ENCODE measurements at places on chromosomes 3 and 15. TPM values are rescaled to one million over a fixed set of nuclear protein-coding genes. Genes with fewer than 3 reads are reported as not detected.
A peak's percentile ranks its signal among the peaks of the same experiment; 100 is the strongest.

- no peak for DNase-seq
Observed at GRCh38 chr15:45274636-45275380, 22.8 kb downstream of the SLC28A2 start.

DNA sequence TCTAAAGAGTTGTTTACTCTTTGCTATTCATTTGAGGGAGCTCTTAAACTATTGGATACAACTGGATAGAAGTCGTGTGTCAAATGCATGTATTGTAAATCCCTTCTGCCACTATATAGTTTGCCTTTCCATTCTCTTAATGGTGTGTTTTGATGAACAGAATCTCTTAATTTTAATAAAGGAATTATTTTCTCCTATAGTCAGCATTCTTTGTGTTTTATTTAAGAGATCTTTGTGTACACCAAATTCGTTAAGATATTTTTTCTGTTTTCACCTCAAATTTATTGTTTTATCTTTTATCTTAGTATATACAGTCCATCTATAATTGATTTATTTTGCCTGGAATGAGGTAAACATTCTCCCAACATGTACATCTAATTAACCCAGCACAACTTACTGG is 551.5 kb upstream of the AGTR1 start:
- no peak for DNase-seq

The SLC22A13 gene
- total RNA-seq, result not detected

DNA sequence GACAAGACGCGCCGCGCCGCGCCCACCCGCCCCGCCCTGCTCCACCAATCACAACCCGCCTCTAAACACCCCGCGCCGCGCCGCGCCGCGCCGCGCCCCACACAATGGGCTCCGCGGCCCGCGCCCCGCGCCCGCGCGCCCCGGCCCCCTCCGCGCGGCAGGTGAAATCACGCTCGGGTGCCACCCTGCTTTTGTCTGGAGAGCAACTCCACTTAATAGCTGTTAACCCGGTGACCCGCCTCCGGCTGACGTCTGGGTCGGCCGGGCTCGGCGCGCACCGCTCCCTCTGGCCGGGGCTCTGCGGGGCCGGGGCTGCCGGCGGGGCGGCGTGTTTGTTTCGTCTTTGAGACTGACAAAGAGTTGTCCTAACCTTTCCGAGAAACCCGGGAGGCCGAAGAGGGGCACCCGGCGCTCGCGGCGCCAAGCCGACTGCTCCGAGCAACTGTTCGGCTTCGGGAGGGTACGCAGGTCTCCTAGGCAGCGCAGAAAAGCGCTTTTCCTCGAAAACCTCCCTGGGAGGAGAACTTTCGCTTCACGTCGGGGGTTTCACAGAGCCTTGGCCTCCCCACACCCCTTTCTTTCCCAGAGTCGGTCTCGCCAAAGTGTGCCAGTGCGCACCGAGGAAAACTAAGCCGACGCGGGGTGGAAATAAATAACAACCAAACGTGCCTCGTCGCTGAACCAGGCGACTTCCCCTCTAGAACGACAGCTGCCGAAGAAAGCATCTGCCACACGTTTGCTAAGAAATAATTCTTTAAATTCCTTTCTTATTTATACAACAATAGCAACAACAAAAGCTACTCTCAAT is 518.4 kb downstream of the FOXP1 start:
- peak; percentile 79 for DNase-seq

DNA sequence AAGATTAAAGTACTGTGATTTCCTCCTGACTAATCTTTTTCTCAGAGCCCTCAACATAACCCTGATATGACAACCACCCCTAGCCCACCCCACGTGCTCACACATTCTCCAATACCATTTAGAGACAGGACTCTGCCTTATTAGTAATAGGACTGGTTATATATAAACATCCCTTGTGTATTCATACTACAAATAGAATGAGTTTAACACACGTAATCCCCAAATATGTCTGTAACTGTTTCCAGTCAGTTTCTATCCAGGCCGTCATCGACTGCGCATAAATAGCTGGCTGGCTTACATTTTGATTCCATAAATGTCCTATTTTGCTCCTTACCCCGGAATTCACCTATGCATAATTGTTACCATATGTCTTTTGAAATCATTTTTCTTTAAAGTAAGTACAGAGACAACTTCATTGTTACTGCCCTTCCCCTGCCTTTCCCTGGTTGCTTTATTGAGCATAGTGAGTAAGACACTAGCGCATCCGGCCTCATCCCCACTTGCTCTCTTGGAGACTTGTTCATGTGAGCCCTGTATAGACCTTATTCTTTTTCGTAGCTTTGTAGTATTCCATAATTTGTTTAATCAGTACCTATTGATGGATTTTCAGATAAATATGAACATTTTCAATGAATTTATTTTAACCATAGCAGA is 3.5 kb upstream of the P2RY14 start:
- DNase-seq, result no peak

DNA sequence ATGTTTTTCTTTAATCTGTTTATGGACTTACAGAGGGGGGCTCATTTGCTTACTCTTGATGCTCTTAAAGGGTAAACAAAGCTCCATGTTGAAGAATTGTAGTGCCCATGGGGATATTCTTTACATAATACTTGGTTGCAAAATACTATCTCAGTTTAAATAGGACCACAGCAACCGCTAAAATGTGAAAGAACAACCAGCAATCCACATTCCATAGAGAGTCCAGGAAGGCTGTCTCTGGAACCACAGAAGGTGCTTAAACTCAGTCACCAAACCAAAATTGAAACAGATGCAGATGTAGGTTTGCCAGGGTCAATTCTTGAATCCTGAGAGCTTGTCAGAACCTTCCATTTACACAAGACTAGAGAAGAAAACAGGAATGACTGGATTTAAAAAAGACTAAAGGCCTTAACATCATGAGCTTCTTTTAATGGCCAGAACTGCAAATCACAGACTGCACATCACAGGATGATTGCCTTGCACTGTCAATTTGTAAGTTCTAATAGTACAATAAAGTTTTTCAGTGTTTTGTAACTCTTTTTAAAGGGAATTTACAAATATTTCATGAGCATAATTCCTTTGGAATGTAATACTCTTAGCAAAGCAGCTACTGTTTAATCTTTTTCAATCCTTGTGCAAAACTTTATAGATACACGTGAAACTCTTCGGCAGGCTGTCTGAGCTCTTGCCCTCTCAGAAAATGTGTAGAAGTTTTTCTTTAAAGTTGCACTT is 661.6 kb downstream of the SI start:
- no peak for DNase-seq

GRCh38 chr3:42822828-42823227 is 13.6 kb downstream of the ACKR2 start:
- DNase-seq, result no peak

DNA sequence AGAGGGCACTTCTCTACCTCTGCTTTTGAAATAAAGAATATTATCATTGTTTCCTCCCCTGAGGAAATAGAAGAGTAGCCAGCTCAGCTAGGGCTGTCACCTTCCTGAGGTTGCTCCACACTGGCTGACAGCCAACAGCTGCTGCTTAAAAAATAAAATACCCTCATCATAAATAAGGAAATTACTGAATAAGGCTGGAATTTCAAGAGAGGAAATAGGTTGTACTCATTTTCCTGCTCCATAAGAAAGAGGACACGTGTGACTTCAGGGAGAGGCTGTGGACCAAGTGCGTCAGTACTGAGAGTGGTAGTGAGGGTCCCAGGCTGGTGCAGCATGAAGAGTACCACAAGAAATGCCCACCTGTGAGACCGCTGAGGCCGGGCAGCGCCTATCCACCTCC is 8.1 kb upstream of the C2CD4B start:
- no peak for DNase-seq

DNA sequence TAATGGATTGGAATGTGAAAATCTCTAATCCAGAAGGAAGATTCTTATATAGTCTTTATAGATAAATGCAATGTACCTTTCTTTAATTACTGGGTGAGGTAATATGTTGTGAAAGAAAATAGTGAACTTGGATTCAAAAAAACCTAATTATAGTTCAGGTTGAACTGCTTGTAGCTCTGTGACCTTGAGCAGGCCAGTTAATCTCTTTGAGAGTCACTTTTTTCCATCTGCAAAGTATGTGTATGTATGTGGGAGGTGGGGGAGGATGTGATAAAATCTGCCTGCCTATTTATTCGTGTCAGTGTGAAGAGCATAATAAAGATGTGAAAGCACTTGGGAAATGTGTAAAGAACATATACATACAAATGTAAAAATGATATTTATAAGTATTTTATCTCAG is 34.4 kb downstream of the GLCE start:
- no peak for DNase-seq

GRCh38 chr3:69490235-69490634 is 104.3 kb upstream of the FRMD4B start:
- DNase-seq, result no peak

The GOLGA6C gene
- total RNA-seq, result not detected

DNA sequence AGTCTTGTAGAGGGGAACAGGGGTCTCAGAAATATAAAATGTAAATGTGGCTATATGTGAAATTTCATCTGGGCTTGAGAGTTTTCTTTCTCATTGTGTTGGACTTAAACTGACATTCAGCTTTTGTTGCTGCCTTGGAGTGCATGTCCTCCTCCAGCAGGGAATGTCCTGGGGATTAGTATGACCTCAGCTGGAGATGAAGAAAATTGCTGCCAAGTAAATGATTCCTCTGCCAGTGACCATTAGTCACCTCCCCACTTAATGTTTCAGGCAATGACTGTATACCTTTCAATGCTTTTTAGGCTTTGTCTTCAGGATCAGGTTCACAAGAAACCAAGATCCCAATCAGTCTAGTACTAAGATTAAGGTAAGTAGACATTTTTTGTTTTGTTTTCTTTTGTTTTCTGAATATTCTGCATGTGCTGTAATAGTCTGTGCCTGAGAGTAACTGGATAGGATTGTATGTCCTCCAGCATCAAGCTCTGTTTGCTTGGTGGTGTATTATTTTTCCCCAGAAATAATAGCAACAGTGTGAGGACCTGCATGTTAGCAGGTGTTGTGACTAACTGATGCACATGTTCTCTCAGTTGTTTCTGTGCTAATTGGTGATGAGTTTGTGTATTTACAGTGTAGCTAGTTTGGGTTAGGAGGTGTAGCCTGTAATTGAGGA is 18.1 kb upstream of the SLC22A13 start:
- DNase-seq, result no peak

The ADAMTS9 gene
- 19.9 TPM for total RNA-seq

DNA sequence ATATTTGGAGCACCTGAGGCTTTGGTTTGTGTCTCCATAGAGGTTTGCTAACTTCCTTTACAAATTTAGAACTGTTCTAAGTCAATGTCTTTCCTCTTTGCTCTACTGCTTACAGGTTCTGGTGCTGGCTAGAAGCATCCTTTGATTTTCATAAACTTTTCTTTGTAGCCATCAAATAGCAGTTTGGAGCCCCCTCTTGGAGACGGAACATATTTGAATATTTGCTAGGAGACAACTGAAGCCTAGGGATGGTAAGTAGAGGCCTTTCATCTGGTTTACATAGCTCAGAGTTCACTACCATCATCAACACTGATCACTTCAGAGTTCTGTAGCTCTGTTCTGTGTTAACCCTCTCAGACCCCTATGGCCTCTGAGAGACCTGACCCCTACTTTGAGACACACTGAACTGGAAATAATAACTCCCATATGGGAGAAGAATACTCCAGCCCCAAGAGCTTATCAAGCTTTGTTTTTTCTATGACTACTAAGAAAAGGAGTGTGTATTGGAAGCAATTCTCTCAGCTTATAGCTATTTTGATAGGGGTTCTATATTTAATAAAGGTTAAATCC is 420.4 kb downstream of the EPHA3 start:
- DNase-seq, result no peak

DNA sequence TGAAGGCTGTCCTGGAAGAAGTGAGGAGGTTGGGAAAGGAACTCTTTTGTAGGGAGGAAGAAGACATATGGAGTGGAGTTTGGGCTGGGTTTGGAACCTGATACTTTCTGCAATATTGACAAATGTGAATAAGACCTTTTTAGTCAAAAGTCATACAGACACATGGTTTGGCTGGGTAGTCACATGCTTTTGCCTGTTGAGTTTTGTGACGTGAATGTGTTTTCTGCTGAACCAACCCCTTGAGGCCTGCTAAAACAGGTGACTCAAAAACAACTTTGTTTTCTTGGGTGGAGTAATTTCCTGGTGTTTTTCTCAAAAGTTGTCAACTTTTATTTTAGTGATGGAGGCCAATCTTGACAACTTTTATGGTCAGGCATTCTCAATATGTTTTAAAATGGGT is 39.4 kb upstream of the CCR4 start:
- no peak for DNase-seq

- no peak for DNase-seq
Observed at GRCh38 chr3:176208915-176209314, 988.4 kb downstream of the TBL1XR1 start.

- DNase-seq, result no peak
Observed at GRCh38 chr3:16379838-16380237, 114.8 kb downstream of the OXNAD1 start.

- no peak for DNase-seq
Observed at GRCh38 chr15:45326741-45327140, 51.6 kb downstream of the GATM start.

DNA sequence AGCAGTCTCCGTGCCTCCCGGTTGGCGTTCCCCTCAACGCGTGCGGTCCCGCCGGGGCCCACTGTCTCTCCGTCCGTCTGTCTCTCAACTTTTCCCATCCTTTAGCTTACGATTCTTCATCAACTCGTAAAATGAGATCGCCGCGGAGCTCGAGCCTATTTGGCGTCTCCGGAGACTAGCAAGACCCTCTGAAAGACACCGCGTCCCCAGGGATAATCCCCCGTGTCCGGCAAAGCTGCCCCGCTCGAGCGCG is 3.4 kb downstream of the GATA2 start:
- no peak for DNase-seq

- DNase-seq, result no peak
Observed at GRCh38 chr15:89855948-89856347, 37.8 kb downstream of the AP3S2 start.

DNA sequence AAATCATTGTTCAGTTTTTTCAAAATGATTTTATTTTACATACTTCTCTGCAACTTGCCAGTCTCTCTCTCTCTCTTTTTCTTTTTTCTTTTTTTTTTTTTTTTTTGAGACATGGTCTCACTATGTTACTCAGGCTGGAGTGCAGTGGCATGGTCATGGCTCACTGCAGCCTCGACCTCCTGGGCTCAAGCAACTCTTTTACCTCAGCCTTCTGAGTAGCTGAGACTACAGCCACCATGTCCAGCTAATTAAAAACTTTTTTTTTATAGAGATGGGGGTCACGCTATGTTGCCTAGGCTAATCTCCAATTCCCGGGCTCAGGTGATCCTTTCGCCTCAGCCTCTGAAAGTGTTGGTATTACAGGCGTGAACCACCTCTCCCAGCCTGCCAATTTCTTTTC is 12.1 kb upstream of the ARID3B start:
- DNase-seq, result no peak

Measured in Right ventricle myocardium inferior (tissue), 1 donor.